ENCODE measurements at places on chromosomes 6 and 20. TPM values are rescaled to one million over a fixed set of nuclear protein-coding genes. Genes with fewer than 3 reads are reported as not detected.

- DNase-seq = peak; percentile 61
- H3K27me3 ChIP-seq = no peaks in the 10 kb centered on the region
- peaks cover 28% of the 10 kb centered on the region for H3K36me3 ChIP-seq
- no peak overlapping the region for H3K27ac ChIP-seq
- peaks cover 7% of the 10 kb centered on the region for H3K4me1 ChIP-seq
- H3K4me3 ChIP-seq = no peak overlapping the region
Measured at GRCh38 chr20:34538671-34539123, 19.8 kb upstream of the MAP1LC3A start.

GRCh38 chr6:105869835-105870440, 216.2 kb upstream of the PRDM1 start:
- peaks cover 13% of the 10 kb centered on the region for H3K4me1 ChIP-seq
- H3K27ac ChIP-seq = no peak overlapping the region
- peaks cover 5% of the 10 kb centered on the region for H3K36me3 ChIP-seq
- DNase-seq = no peak

DNA sequence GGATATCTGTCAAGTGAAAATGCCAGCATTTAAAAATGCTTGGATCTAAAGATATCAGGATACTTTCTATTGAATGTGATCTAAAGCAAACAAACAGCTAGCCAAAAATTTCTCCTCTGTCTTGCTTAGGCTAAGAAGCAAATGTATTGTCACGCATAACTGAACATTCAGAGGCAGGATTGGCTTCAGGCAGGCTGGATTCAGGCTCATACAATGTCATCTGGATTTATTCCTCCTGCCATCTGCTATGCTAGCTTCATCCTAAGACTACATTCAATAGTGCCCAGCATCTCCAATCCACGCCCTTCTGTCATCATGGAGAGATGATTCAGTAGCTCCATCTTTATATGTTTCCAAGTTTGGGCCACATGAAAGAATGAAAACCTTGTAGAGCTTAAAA, 27.1 kb downstream of the PFDN4 start:
- H3K27me3 ChIP-seq = peaks cover 15% of the 10 kb centered on the region
- no peaks in the 10 kb centered on the region for H3K36me3 ChIP-seq
- H3K27ac ChIP-seq = no peak overlapping the region
- H3K4me1 ChIP-seq = no peaks in the 10 kb centered on the region
- H3K4me3 ChIP-seq = no peak overlapping the region

GRCh38 chr6:14946753-14947152, 299.1 kb upstream of the JARID2 start:
- H3K27ac ChIP-seq = no peak overlapping the region
- no peaks in the 10 kb centered on the region for H3K27me3 ChIP-seq
- no peaks in the 10 kb centered on the region for H3K36me3 ChIP-seq

LHFPL5 gene
- total RNA-seq = not detected

IRF4 gene
- 126 TPM for total RNA-seq

- H3K27ac ChIP-seq = no peak overlapping the region
- H3K4me1 ChIP-seq = no peaks in the 10 kb centered on the region
- DNase-seq = no peak
- H3K36me3 ChIP-seq = no peaks in the 10 kb centered on the region
- no peak overlapping the region for H3K4me3 ChIP-seq
- H3K27me3 ChIP-seq = peaks cover 3% of the 10 kb centered on the region
Measured at GRCh38 chr6:33171880-33172687, 20.2 kb downstream of the COL11A2 start.

GRCh38 chr6:72811971-72812421, 190.1 kb downstream of the KCNQ5 start:
- no peaks in the 10 kb centered on the region for H3K36me3 ChIP-seq
- no peak overlapping the region for H3K4me3 ChIP-seq
- DNase-seq = no peak
- H3K27ac ChIP-seq = no peak overlapping the region

GRCh38 chr6:141488488-141488887, 644.2 kb upstream of the GJE1 start:
- peaks cover 33% of the 10 kb centered on the region for H3K4me1 ChIP-seq
- H3K4me3 ChIP-seq = no peak overlapping the region
- H3K36me3 ChIP-seq = peaks cover 18% of the 10 kb centered on the region
- H3K27ac ChIP-seq = no peak overlapping the region
- no peaks in the 10 kb centered on the region for H3K27me3 ChIP-seq
- DNase-seq = no peak

SLC26A8 gene
- not detected for total RNA-seq

MARCKS gene
- total RNA-seq = not detected

DNA sequence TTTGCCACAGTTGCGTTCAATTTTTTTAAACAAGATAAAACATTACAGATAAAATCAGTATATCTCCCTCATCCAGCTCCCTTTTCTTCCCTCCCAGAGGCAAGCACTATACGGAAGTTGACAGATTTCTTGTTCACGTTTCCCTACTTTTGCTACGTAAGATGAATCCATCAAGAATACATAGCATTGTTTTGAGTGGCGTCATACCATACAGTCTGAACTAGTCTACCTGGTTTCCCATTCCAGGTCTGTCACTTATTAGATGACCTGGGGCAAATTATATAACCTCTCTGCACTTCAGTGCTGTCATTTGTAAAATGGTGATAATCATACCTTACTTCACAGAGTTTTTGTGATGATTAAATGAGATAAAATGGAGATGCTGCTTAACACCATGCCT, 184.3 kb upstream of the SOX4 start:
- no peak overlapping the region for H3K4me3 ChIP-seq
- H3K27me3 ChIP-seq = peaks cover 6% of the 10 kb centered on the region
- H3K27ac ChIP-seq = no peak overlapping the region
- no peaks in the 10 kb centered on the region for H3K36me3 ChIP-seq

DNA sequence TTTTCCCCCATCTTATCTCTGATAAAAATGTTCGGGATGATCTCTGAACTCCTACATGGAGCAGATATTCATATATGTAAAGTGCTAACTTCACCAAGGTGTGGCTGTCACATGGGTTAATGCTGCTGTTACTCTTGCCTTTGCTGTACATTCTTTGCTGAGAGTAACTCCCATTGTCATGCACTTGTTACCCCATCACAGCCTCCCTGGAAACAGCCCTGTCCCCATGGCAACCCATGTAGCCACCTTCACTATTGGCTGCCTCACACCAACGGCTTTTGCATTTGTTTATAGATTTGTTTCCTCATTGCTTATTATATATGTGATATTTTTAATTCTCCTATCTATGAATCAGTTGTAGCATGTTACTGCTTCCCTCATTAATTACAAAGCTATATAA, 17.3 kb upstream of the IBTK start:
- H3K27ac ChIP-seq = no peak overlapping the region
- H3K36me3 ChIP-seq = no peaks in the 10 kb centered on the region
- H3K27me3 ChIP-seq = peaks cover 2% of the 10 kb centered on the region
- no peaks in the 10 kb centered on the region for H3K4me1 ChIP-seq

GRCh38 chr20:58690396-58691135, 2.0 kb upstream of the NPEPL1 start:
- H3K4me1 ChIP-seq = peaks cover 14% of the 10 kb centered on the region
- peak overlapping the region; percentile 5 for H3K27ac ChIP-seq
- H3K36me3 ChIP-seq = peaks cover 12% of the 10 kb centered on the region
- H3K4me3 ChIP-seq = no peak overlapping the region
- DNase-seq = no peak
